ENCODE measurements at places on chromosomes 2 and 18. TPM values are rescaled to one million over a fixed set of nuclear protein-coding genes. Genes with fewer than 3 reads are reported as not detected.

DNA sequence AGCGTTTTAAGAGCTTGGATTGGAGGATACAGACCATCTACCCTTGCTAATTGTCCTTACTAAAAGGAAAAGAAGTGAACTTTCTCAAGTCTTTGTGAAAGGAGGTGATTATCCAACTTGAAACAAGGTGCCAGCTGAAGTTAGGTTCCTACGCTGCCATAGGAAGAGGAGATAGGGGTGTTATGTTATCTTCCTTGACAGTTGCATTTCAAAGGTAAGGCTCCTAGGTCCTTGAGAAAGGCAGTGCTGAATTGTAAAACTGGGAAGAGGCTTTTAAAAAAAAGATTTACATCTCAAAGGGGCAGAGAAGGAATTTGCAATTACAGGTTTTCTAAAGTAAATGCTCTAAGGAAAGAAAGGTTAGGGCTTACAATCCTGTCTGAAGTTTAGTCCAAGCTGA lies 810.2 kb upstream of the LRATD1 start:
- no peak overlapping the region for H3K4me3 ChIP-seq
- H3K27me3 ChIP-seq, result no peaks in the 10 kb centered on the region
- no peaks in the 10 kb centered on the region for H3K4me1 ChIP-seq

AGXT gene
- not detected for total RNA-seq

TSPYL6 gene
- total RNA-seq, result not detected

GPR55 gene
- not detected for total RNA-seq

GRCh38 chr2:143294068-143294467 lies 164.8 kb downstream of the ARHGAP15 start:
- no peaks in the 10 kb centered on the region for H3K36me3 ChIP-seq
- H3K27ac ChIP-seq, result no peak overlapping the region
- H3K4me3 ChIP-seq, result no peak overlapping the region

- no peak for DNase-seq
- no peaks in the 10 kb centered on the region for H3K27me3 ChIP-seq
- no peak overlapping the region for H3K27ac ChIP-seq
- H3K36me3 ChIP-seq, result no peaks in the 10 kb centered on the region
Observed at GRCh38 chr2:181193550-181193949, 213.1 kb downstream of the UBE2E3 start.

GRCh38 chr2:240429872-240430491 lies 5.5 kb upstream of the GPC1 start:
- peaks cover 14% of the 10 kb centered on the region for H3K4me1 ChIP-seq
- H3K36me3 ChIP-seq, result no peaks in the 10 kb centered on the region
- no peaks in the 10 kb centered on the region for H3K27me3 ChIP-seq
- no peak overlapping the region for H3K27ac ChIP-seq
- H3K4me3 ChIP-seq, result no peak overlapping the region

DNA sequence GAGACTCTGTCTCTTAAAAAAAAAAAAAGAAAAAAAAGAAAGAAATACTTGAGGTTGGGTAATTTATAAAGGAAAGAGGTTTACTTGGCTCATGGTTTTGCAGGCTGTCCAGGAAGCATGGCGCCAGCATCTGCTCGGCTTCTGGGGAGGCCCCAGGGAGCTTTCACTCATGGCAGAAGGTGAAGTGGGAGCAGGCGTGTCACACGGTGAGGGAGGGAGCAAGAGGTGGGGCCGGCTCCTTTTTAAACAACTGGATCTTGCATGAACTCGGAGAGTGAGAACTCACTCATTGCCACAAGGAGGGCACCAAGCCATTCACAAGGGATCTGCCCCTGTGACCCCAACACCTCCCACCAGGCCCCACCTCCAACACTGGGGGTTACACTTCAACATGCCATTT lies 30.6 kb downstream of the CYP26B1 start:
- no peak overlapping the region for H3K27ac ChIP-seq
- H3K4me1 ChIP-seq, result no peaks in the 10 kb centered on the region
- no peaks in the 10 kb centered on the region for H3K36me3 ChIP-seq

- no peak overlapping the region for H3K27ac ChIP-seq
- DNase-seq, result no peak
- H3K4me3 ChIP-seq, result no peak overlapping the region
- no peaks in the 10 kb centered on the region for H3K27me3 ChIP-seq
- H3K4me1 ChIP-seq, result peaks cover 48% of the 10 kb centered on the region
Observed at GRCh38 chr18:32459361-32460101, 11.2 kb downstream of the GAREM1 start.

DNA sequence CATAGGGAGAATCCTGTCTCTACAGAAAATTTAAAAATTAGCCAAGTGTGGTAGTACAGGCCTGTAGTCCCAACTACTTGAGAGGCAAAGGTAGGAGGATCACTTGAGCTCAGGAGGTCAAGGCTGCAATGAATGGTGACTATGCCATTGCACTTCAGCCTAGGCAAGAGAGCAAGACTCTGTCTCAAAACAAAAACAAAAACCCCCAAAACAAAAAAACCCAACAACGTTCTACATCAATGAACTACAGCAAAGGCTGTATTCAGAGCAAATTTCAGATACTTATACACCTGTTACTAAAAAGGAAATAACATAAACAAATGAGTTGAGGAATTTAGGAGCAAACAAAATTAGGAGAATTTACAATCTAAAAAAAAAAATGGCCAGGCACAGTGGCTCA lies 22.6 kb downstream of the YES1 start:
- no peak for DNase-seq
- no peak overlapping the region for H3K27ac ChIP-seq
- no peaks in the 10 kb centered on the region for H3K27me3 ChIP-seq
- H3K4me3 ChIP-seq, result no peak overlapping the region
- peaks cover 4% of the 10 kb centered on the region for H3K4me1 ChIP-seq

GRCh38 chr2:229445501-229446211 lies 174.6 kb upstream of the PID1 start:
- H3K27ac ChIP-seq, result peak overlapping the region; percentile 80
- no peaks in the 10 kb centered on the region for H3K4me1 ChIP-seq
- H3K4me3 ChIP-seq, result no peak overlapping the region
- H3K27me3 ChIP-seq, result no peaks in the 10 kb centered on the region
- no peaks in the 10 kb centered on the region for H3K36me3 ChIP-seq

DNA sequence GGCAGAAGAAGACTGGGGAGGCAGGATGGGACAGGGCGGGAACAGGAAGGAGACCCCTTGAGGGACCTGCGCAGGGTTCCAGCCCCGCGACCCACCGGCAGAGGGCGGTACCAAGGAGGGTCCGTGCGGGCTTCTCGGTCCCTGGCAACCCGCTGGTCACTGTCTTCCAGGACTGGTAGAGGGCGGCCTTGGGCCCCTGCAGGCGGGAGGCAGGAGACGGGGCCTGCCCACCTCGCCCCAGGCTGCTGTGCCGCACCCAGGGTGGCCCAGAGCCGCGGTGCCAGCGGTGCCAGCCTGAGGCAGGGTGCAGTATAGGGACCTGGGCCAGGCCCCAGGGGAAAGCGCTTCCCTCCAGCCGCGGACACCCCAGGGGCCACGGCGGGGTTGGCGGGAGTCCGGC lies 34.5 kb downstream of the NEURL3 start:
- no peaks in the 10 kb centered on the region for H3K36me3 ChIP-seq
- no peaks in the 10 kb centered on the region for H3K4me1 ChIP-seq
- no peaks in the 10 kb centered on the region for H3K27me3 ChIP-seq
- H3K4me3 ChIP-seq, result peak overlapping the region; percentile 13

DNA sequence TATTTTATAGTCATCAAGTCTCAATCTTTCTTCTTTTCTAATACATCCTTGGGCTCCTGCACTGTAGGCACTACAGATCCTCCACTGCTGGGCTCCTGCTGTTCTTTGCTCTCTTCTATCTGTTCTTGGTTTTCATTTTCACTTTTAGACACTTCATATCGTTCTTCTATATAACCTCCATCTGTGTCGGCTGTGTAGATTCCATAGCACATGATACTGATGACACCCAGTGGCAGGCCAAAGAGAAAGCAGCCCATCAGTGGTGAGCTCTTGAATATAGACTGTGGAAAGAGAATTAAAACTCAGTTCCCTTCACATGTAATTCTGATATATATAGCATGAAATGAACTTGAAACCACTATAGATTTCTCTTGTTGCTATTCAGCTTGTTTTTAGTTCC lies 38.0 kb downstream of the TMX3 start:
- peaks cover 9% of the 10 kb centered on the region for H3K4me1 ChIP-seq
- H3K4me3 ChIP-seq, result no peak overlapping the region
- no peak overlapping the region for H3K27ac ChIP-seq
- DNase-seq, result no peak

EDAR gene
- not detected for total RNA-seq

DNA sequence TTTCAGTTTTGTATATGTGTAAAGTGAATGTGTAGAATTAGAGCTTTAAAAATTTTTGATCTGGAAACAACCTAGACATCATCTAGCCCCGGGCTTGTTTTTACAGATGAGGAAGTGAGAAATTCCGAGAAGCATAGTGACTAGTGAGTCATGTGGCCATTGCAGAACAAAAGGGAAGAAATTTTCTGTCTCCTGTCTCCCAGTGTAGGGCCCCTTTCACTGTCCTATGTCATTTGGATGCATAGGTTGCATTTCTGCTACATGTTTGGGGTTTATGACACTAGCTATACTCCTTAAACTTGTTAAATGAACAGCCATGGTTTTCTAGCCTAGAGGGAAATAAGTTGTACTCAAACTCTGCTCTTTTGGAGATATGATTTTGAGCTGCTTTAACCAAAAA lies 84.6 kb downstream of the PLCL1 start:
- H3K27ac ChIP-seq, result no peak overlapping the region
- H3K36me3 ChIP-seq, result no peaks in the 10 kb centered on the region
- H3K4me1 ChIP-seq, result no peaks in the 10 kb centered on the region
- H3K4me3 ChIP-seq, result no peak overlapping the region
- H3K27me3 ChIP-seq, result no peaks in the 10 kb centered on the region
- no peak for DNase-seq

GRCh38 chr18:53115876-53116585 lies 776.0 kb downstream of the DCC start:
- H3K4me1 ChIP-seq, result no peaks in the 10 kb centered on the region
- no peak overlapping the region for H3K4me3 ChIP-seq
- no peak for DNase-seq
- H3K27me3 ChIP-seq, result no peaks in the 10 kb centered on the region

DNA sequence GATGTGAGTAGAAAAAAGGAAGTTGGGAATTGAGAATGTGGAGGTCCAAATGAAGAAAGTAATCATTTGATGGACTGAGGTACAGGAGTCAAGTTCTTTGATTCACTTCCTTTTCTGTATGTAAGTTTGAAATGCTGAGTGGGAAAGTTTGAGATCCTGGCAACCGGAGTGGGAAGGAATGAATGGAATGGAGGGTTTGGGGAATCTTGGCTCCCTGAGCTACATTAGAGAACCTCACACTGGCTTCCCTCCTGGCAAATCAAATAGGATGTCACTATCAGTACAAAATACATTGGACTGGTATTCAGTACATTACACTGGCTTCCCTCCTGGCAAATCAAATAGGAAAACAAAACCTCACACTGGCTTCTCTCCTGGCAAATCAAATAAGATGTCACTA lies 9.8 kb upstream of the RNF138 start:
- no peaks in the 10 kb centered on the region for H3K4me1 ChIP-seq
- no peaks in the 10 kb centered on the region for H3K36me3 ChIP-seq
- H3K27ac ChIP-seq, result no peak overlapping the region
- H3K4me3 ChIP-seq, result no peak overlapping the region
- DNase-seq, result no peak
- H3K27me3 ChIP-seq, result no peaks in the 10 kb centered on the region

RAX gene
- total RNA-seq, result not detected

GRCh38 chr2:20196053-20196656 lies 28.8 kb downstream of the SDC1 start:
- H3K4me3 ChIP-seq, result no peak overlapping the region
- no peak overlapping the region for H3K27ac ChIP-seq
- H3K27me3 ChIP-seq, result no peaks in the 10 kb centered on the region
- no peaks in the 10 kb centered on the region for H3K36me3 ChIP-seq
- no peak for DNase-seq
- H3K4me1 ChIP-seq, result no peaks in the 10 kb centered on the region

DNA sequence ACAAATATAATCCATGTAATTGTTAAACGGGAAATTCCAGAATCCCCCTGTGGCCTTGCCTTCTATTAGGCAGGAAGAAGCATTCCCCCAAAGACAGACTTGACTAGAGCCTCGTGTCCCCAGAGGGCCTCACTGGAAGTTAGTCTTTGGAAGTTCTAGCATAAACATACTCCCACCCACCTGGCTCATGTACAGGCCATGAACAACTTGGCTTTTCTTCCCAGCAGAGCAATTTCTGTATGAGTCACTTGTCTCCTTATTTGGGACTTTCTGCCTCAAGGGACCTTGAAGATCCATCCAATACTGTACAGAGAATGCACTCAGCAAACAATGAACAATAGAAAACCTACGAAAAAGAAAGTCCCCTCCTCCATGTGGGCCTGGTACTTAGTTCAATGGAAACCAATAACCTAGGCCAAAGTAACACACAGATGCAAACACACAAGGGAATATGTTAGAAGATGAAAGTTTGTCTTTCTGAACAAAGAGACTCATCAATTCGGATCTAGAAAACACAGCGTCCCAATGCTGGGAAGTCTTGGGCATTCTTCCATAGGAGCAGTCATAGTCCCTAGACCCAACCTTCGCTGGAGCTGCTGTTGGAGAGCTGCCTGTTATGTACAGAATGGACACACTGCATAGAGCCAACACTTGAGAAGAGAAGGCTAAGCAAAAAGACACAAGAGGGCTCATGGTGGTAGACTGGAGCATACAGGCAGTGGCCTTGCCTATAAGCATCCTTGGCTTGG lies 303.5 kb downstream of the HRH4 start:
- H3K4me3 ChIP-seq, result no peak overlapping the region
- no peaks in the 10 kb centered on the region for H3K27me3 ChIP-seq
- no peaks in the 10 kb centered on the region for H3K36me3 ChIP-seq
- no peak overlapping the region for H3K27ac ChIP-seq

ALPP gene
- total RNA-seq, result not detected

XDH gene
- total RNA-seq, result not detected

MYO7B gene
- 3.0 TPM for total RNA-seq

DNA sequence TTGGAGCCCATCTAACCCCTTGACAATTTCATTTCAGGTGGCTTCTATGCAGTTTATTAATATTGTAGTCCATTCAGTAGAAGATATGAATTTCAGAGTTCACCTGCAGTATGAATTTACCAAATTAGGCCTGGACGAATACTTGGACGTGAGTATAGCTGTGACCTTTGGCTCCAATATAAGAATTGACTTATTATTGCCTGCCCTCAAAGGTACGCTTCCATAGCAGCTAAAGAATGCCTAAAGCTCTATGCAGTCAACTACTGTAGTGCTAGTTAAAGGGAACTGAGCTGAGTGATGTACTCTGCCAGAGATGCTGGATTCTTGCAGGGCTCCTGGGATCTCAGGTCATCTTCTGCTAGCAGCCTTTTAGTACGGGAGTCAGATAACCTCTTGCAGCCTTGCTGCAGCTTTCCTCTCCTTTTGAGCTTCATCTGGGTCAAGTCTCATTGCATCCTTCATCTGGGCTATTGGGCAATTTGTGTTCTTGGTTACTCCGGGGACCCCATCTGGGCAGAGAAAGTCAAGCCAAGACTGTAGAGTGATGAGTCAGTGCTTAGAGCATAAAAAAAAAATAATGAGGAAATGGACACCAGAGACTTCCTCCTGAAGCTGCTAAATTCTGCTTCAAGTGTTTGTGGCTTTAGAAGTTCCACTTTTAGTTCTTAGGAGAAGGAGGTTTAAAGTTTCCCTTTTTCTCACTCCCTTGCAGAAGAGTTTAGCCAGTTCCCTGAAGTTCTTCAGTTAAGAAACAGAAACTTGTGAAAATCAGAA lies 105.6 kb downstream of the PRPF40A start:
- peaks cover 17% of the 10 kb centered on the region for H3K36me3 ChIP-seq
- no peak overlapping the region for H3K4me3 ChIP-seq
- H3K4me1 ChIP-seq, result peaks cover 5% of the 10 kb centered on the region
- no peaks in the 10 kb centered on the region for H3K27me3 ChIP-seq
- peak overlapping the region; percentile 64 for H3K27ac ChIP-seq
- peak; percentile 77 for DNase-seq

GRCh38 chr18:50162486-50163304 lies 32.3 kb downstream of the MYO5B start:
- H3K4me3 ChIP-seq, result no peak overlapping the region
- no peaks in the 10 kb centered on the region for H3K36me3 ChIP-seq
- H3K27ac ChIP-seq, result no peak overlapping the region

CNOT9 gene
- total RNA-seq, result 25.0 TPM

All from sigmoid colon (tissue), 7 donors.